Activated naive CD8-positive, alpha-beta T cell treated with anti-CD3 and anti-CD28 coated beads, Interleukin-2, amount 10 ng/mL, durations not matched to agents 7 days and 5 days (primary cell): ENCODE measurements at places on chromosomes 7 and 10. TPM values are rescaled to one million over a fixed set of nuclear protein-coding genes. Genes with fewer than 3 reads are reported as not detected.

DNA sequence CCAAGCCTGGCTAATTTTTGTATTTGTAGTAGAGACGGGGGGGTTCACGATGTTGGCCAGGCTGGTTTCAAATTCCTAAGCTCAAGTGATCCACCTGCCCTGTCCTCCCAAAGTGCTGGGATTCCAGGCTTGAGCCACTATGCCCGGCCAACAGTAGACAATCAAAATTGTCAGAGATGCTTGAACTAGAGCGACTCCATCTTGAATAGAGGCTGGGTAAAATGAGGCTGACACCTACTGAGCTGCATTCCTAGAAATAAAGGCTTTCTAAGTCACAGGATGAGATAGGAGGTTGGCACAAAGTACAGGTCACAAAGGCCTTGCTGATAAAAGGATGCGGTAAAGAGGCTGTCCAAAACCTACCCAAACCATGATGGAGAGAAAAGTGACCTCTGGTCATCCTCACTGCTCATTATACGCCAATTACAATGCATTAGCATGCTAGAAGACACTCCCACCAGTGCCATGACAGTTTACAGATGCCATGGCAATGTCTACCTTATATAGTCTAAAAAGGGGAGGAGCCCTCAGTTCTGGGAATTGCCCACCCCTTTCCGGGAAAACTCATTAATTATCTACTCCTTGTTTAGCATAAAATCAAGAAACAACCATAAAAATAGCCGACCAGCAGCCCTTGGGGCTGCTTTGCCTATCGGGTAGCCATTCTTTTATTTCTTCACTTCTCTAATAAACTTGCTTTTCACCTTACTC lies 134.5 kb downstream of the BAMBI start:
- H3K27me3 ChIP-seq, result peaks cover 21% of the 10 kb centered on the region
- no peak overlapping the region for H3K4me3 ChIP-seq
- H3K36me3 ChIP-seq, result no peaks in the 10 kb centered on the region
- no peak for DNase-seq
- peaks cover 1% of the 10 kb centered on the region for H3K4me1 ChIP-seq

- H3K27me3 ChIP-seq, result peaks cover 82% of the 10 kb centered on the region
- no peak within 1 kb of the TSS for H3K27ac ChIP-seq
- H3K4me1 ChIP-seq, result peaks cover 16% of the 10 kb centered on the region
Measured at GRCh38 chr10:22345301-22346095, at the start of gene SPAG6. TSS of gene SPAG6 (plus strand) at chr10:22345496. CDS start at chr10:22345612, 116 bp downstream.

Gene NAT16
- not detected for total RNA-seq

- no peak overlapping the region for H3K27ac ChIP-seq
- no peaks in the 10 kb centered on the region for H3K36me3 ChIP-seq
- DNase-seq, result no peak
- no peak overlapping the region for H3K4me3 ChIP-seq
Measured at GRCh38 chr7:144859739-144860138, 23.9 kb upstream of the TPK1 start.

Gene DNAH11
- total RNA-seq, result 0.43 TPM

Gene TMEM229A
- total RNA-seq, result not detected

Gene RNLS
- total RNA-seq, result 3.5 TPM

DNA sequence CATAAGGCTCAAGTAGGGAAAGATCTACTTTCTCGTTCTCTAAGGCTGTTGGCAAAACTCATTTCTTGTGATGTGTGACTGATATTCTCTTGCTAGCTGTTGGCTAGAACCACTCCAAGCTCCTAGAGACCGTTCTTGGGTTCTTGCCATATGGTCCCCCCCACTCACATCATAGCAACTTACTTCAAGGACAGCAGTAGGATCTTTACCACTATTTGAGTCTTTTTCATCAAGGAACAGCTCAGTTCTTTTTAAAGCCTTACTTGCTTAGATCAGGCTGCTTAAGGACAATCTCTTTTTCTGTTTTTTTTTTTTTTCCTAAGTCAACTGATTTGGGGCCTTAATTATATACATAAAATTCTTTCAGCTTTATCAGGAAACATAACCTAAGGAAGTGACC lies 251.1 kb downstream of the GPR37 start:
- no peak overlapping the region for H3K27ac ChIP-seq
- H3K4me3 ChIP-seq, result no peak overlapping the region
- no peaks in the 10 kb centered on the region for H3K36me3 ChIP-seq
- no peak for DNase-seq
